GM12892 (cell line): ENCODE measurements at places on chromosomes 6 and 20.

DNA sequence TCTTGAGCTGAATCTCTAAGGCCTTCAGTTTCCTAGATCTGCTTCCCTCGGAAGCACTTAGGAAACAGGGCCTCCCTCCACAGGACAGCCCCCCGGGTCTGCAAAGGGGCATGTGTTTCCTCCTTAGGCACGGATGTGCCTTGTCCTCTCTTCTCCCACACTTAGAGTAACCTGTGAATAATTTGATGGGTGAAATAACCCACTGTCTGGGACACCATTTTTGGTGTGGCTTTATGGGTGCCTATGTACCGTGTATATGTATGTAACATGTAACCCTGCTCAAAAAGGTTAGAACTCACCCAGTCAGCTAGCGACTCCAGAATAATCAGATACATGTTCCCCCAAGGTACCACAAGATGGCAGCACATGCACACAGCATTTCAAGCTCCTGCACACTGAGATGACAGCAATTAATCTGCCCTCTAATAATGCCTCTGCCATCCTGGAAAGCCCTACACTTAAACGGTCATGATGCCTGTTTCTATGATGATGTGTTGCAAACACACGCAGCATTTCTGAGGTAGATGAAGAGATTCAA lies 212.0 kb upstream of the PROKR2 start:
- DNase-seq, result peak; percentile 28

DNA sequence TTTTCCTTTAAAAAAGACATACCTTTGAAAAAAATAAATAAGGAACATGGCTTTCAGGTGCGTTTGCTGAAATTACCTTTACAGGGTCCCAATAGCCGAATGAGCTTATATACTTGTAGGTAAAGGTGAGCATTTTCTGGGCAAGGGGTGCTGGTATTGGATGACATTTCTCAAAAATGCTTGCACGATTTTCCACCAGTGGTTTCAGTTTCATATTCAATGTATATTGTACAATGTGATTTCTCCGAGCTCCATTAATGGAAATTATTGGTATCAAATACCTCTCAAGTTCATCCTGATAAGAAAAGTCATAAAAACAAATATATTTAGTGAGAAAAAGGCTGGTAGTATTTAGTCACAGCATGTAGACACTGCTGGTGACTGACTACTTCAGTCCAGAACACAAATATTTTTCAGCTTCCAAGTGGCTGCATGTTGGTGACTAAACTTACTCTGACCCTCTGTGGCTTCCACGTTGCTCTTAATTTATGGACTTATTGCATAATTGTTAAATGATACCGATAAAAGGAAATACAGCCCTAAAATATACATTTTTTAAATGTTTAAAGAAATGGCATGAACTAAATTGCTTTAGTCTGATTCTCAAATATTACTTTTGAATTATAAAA lies 32.9 kb upstream of the ZBTB24 start:
- DNase-seq, result no peak

GRCh38 chr6:6915219-6915618 lies 192.5 kb upstream of the RREB1 start:
- no peak for DNase-seq

- no peak for DNase-seq
Measured at GRCh38 chr6:110784610-110784979, 30.7 kb downstream of the CDK19 start.

- no peak for DNase-seq
Measured at GRCh38 chr6:155791186-155791585, 335.5 kb upstream of the NOX3 start.
